IPS DF 6.9 (cell line): ENCODE measurements at places on chromosomes 6 and 20.

- no peak for DNase-seq
These were observed 39.0 kb downstream of the NCOA3 start for GRCh38 chr20:47540443-47541354.

DNA sequence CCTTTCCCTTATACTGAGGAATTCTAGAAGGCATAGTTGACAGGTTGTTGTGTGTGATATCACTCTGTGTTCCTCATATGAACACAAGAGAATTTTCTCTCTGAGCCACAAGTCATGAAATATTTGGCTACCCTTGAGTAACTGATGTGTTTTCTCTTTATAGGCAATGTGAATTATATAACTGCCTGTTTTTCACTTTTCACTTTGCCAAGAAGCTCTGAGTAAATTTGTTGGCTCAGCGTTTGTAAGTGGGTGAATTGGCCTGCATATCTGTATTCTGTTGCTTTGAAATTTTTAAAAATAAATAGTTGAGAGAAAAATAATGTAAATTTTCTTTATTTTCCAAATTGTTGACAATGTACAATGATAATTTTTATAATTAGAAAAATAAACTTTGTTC lies 5.2 kb upstream of the BTBD9 start:
- no peak for DNase-seq

- DNase-seq = no peak
These were observed 1053.4 kb upstream of the CITED2 start for GRCh38 chr6:140427842-140428241.

- no peak for DNase-seq
These were observed 20.6 kb downstream of the PPP1R16B start for GRCh38 chr20:38825901-38826625.

DNA sequence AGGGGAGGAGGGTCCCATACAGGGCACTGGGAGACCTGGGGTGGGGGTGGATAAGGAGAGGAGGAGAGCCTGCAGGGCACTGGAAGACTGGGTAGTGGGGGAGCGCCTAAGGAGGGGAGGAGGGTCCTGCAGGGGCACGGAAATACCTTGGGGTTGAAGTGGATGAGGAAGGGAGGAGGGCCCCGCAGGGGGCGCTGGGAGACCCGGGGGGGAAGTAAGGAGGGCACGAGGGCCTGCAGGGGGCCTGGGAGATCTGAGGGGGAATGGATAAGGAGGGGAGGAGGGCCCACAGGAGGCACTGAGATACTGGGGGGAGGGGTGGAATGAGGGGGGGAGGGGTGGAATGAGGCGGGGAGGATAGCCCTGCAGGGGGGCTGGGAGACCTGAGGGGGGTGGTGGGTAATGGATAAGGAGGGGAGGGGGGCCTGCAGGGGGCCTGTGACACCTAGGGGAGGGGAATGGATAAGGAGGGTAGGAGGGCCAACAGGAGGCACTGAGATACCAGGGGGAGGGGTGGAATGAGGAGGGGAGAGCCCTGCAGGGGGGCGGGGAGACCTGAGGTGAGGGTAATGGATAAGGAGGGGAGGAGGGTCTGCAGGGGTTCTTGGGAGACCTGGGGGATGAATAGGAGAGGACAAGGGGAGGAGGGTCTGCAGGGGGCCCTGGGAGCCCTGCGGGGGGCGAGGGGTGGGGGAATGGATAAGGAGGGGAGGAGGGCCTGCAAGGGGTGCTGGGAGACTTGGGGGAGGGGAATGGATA lies 567 bp upstream of the CTCFL start:
- no peak for DNase-seq

DNA sequence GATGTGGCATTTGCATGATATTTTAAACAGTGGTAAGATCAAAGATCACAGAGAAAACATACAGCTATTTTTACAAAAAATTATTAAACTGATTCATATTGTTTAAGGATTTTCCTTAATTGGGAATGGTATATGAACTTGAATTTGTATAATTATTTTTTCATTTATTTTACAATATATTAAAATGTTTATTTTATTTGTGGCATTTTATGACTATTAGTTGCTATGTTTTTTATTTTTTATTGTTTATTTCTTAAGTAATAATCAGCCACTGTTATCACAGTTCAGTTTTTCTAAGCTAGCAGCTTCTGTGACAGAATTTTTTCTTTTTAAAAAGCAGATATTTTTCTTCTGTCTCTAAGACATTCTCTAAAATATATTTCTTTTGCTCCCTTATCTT lies 387.0 kb upstream of the KHDRBS2 start:
- no peak for DNase-seq

- DNase-seq = no peak
These were observed 57.3 kb downstream of the EYA2 start for GRCh38 chr20:46951840-46952497.

- DNase-seq = no peak
These were observed 475.6 kb downstream of the RFPL4B start for GRCh38 chr6:112822769-112823168.
